ENCODE measurements at places on chromosomes 1 and 21. TPM values are rescaled to one million over a fixed set of nuclear protein-coding genes. Genes with fewer than 3 reads are reported as not detected.

FAM163A gene
- not detected for total RNA-seq

F13B gene
- total RNA-seq: not detected

LCE1C gene
- not detected for total RNA-seq

WNT3A gene
- total RNA-seq: 0.09 TPM

GBP1 gene
- total RNA-seq: 0.51 TPM

WNT9A gene
- total RNA-seq: 0.32 TPM

CLIC4 gene
- total RNA-seq: 140 TPM

PCNT gene
- total RNA-seq: 44.2 TPM

NLRP3 gene
- total RNA-seq: not detected

GRCh38 chr1:224533517-224533916, 82.6 kb upstream of the CNIH3 start:
- no peak overlapping the region for H3K27ac ChIP-seq
- H3K4me1 ChIP-seq: no peaks in the 10 kb centered on the region
- H3K27me3 ChIP-seq: no peaks in the 10 kb centered on the region
- no peaks in the 10 kb centered on the region for H3K36me3 ChIP-seq
- DNase-seq: no peak

GRCh38 chr1:198167436-198167934, 10.7 kb downstream of the NEK7 start:
- peaks cover 57% of the 10 kb centered on the region for H3K4me1 ChIP-seq
- DNase-seq: no peak
- H3K36me3 ChIP-seq: no peaks in the 10 kb centered on the region
- H3K27ac ChIP-seq: no peak overlapping the region
- no peaks in the 10 kb centered on the region for H3K27me3 ChIP-seq

- no peaks in the 10 kb centered on the region for H3K27me3 ChIP-seq
- no peaks in the 10 kb centered on the region for H3K4me1 ChIP-seq
- H3K36me3 ChIP-seq: no peaks in the 10 kb centered on the region
- DNase-seq: no peak
- H3K4me3 ChIP-seq: no peak overlapping the region
Observed at GRCh38 chr1:37158113-37158749, 123.9 kb upstream of the GRIK3 start.

- H3K27ac ChIP-seq: no peak overlapping the region
- no peaks in the 10 kb centered on the region for H3K27me3 ChIP-seq
- DNase-seq: peak; percentile 45
- H3K4me1 ChIP-seq: no peaks in the 10 kb centered on the region
Observed at GRCh38 chr1:110548381-110548780, 29.4 kb upstream of the KCNA10 start.

GRCh38 chr1:98054367-98054701, 133.5 kb upstream of the DPYD start:
- no peak for DNase-seq
- H3K4me3 ChIP-seq: no peak overlapping the region
- no peaks in the 10 kb centered on the region for H3K36me3 ChIP-seq
- peaks cover 3% of the 10 kb centered on the region for H3K4me1 ChIP-seq
- no peak overlapping the region for H3K27ac ChIP-seq
- H3K27me3 ChIP-seq: no peaks in the 10 kb centered on the region

GRCh38 chr1:54400329-54400728, 5.9 kb downstream of the SSBP3 start:
- no peak for DNase-seq
- H3K4me1 ChIP-seq: no peaks in the 10 kb centered on the region
- H3K36me3 ChIP-seq: no peaks in the 10 kb centered on the region
- H3K27me3 ChIP-seq: no peaks in the 10 kb centered on the region
- no peak overlapping the region for H3K4me3 ChIP-seq

DNA sequence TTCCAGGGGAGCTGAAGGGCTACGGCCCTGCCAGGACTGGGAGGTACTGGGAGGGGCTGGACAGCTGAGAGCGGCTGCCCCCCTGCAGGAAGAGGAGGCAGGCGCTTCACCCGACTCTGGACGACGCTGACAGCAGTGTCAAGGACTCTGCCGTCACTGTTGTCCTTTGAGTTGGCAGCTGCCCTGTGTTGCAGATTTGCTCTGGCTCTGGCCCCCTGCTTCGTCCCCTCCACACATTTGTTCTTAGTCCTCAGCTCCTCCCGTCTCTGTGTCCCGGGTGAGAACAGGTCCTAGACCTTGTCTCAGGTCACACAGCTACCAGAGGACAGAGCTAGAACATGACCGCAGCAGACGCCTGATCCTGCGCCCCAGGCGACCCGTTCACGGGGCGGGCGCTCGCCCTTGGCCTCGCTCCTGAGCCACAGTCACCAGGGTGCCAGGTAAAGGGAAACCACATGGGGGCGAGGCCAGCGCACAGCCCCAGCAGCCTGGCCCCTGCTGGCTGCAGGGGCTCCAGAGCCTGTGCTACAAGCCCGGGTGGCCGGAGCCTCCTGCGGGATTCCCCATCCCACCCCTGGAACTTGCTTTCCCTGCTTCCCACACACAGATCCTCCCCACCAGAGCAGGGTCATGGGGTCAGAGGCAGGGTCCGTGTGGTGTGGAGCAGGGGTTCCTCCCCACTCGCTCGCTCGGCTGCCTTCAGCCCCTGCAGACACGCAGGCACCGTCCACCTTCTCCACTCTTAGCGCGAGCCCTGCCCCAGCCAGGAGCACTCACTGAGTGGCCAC, 10.7 kb upstream of the NPHP4 start:
- H3K4me3 ChIP-seq: no peak overlapping the region
- no peaks in the 10 kb centered on the region for H3K36me3 ChIP-seq
- H3K27ac ChIP-seq: no peak overlapping the region

GRCh38 chr1:32703479-32704291, 1.1 kb upstream of the SYNC start:
- no peaks in the 10 kb centered on the region for H3K4me1 ChIP-seq
- no peaks in the 10 kb centered on the region for H3K27me3 ChIP-seq
- no peak for DNase-seq
- H3K4me3 ChIP-seq: no peak overlapping the region
- H3K27ac ChIP-seq: no peak overlapping the region

GRCh38 chr1:246005067-246005466, 502.0 kb downstream of the SMYD3 start:
- no peak overlapping the region for H3K4me3 ChIP-seq
- peaks cover 8% of the 10 kb centered on the region for H3K4me1 ChIP-seq
- no peak overlapping the region for H3K27ac ChIP-seq
- no peaks in the 10 kb centered on the region for H3K36me3 ChIP-seq
- H3K27me3 ChIP-seq: no peaks in the 10 kb centered on the region

DNA sequence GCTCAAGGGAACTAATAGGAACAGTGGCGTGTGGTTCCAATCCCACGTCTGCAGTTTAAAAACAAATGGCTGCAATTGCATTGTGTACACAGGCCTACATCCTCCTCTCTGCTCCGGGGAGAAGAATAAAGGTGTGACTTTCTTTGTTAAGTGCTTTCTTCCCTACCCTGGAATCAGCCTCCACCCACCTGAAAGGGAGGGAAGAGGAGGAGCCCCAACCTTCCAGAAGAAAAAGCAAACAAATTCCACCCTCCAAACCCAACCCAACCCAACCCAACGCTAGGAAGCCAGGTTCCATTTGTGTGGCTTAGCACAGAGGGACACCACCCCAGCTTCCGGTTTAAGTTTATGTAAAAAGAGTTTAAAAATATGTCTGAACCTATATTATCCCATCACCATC, 11.8 kb upstream of the BACE2 start:
- no peak for DNase-seq
- no peak overlapping the region for H3K4me3 ChIP-seq
- no peaks in the 10 kb centered on the region for H3K4me1 ChIP-seq
- no peaks in the 10 kb centered on the region for H3K36me3 ChIP-seq
- no peaks in the 10 kb centered on the region for H3K27me3 ChIP-seq

- no peak for DNase-seq
- H3K36me3 ChIP-seq: no peaks in the 10 kb centered on the region
Observed at GRCh38 chr1:235741294-235741693, 91.7 kb upstream of the GNG4 start.

- no peaks in the 10 kb centered on the region for H3K4me1 ChIP-seq
- no peak for DNase-seq
- no peaks in the 10 kb centered on the region for H3K27me3 ChIP-seq
- no peaks in the 10 kb centered on the region for H3K36me3 ChIP-seq
Observed at GRCh38 chr21:40454057-40454456, 392.9 kb downstream of the DSCAM start.

- DNase-seq: no peak
- H3K27me3 ChIP-seq: no peaks in the 10 kb centered on the region
Observed at GRCh38 chr1:973459-974292, 7.4 kb downstream of the PLEKHN1 start.

GRCh38 chr1:205301205-205301821, 20.2 kb downstream of the NUAK2 start:
- peak overlapping the region; percentile 5 for H3K4me3 ChIP-seq
- peak overlapping the region; percentile 97 for H3K27ac ChIP-seq
- peak; percentile 97 for DNase-seq
- H3K4me1 ChIP-seq: peaks cover 74% of the 10 kb centered on the region
- H3K27me3 ChIP-seq: no peaks in the 10 kb centered on the region
- H3K36me3 ChIP-seq: peaks cover 9% of the 10 kb centered on the region

GRCh38 chr1:113256348-113256729, 134.0 kb upstream of the MAGI3 start:
- H3K27me3 ChIP-seq: no peaks in the 10 kb centered on the region
- H3K27ac ChIP-seq: peak overlapping the region; percentile 37
- H3K4me1 ChIP-seq: peaks cover 18% of the 10 kb centered on the region

- H3K27me3 ChIP-seq: no peaks in the 10 kb centered on the region
- no peak for DNase-seq
- no peak overlapping the region for H3K4me3 ChIP-seq
- H3K27ac ChIP-seq: no peak overlapping the region
- H3K36me3 ChIP-seq: no peaks in the 10 kb centered on the region
Observed at GRCh38 chr1:116690396-116690848, 22.9 kb upstream of the IGSF3 start.

DNA sequence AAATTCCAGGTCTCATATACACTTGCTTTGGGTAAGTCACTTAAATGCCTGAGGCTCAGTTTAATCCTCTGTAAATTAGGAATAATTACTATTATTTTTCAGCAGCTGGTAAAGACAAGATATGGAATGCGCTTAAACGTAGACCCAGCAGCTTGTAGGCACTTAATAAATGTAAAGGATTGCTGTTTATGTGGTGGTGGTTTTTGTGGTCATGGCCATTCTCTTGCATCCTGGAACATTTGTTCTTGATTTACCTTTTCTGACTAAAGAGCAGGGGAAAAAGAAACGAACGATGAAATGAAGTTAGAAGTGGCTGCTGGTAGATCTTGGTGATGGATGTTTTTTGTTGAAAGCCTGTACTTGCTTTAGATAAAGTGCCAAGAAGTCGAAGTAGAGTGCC, 195.0 kb upstream of the FOXD3 start:
- H3K4me3 ChIP-seq: no peak overlapping the region
- no peaks in the 10 kb centered on the region for H3K27me3 ChIP-seq
- no peak overlapping the region for H3K27ac ChIP-seq

All from Caco-2 (cell line).